ENCODE measurements at places on chromosomes 2 and 18. TPM values are rescaled to one million over a fixed set of nuclear protein-coding genes. Genes with fewer than 3 reads are reported as not detected.

RMDN2 gene
- total RNA-seq: 1.8 TPM

GRCh38 chr2:105881286-105882136, 136.8 kb downstream of the NCK2 start:
- H3K4me1 ChIP-seq: no peaks in the 10 kb centered on the region
- no peak overlapping the region for H3K4me3 ChIP-seq
- no peak overlapping the region for H3K27ac ChIP-seq
- DNase-seq: no peak
- no peaks in the 10 kb centered on the region for H3K27me3 ChIP-seq

DNA sequence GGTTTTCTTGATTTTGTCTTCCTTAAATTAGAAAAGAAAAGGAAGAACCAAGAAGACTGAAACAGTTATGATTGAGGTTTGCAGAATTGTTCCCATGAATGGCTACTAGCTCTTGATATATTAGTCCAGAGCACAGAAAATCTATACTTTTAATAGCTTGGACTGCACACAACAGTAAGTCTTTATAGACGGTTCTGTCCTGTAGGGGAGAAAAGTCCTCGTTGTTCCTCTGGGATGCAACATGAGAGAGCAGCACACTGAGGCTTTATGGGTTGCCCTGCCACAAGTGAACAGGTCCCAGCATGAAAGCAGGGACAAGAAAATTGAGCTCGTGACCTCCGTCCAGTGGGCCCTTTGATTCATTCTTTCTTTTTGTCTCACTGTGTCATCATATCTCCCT, 41.5 kb downstream of the RAB31 start:
- no peaks in the 10 kb centered on the region for H3K27me3 ChIP-seq
- no peak overlapping the region for H3K27ac ChIP-seq
- H3K4me3 ChIP-seq: no peak overlapping the region

- H3K36me3 ChIP-seq: no peaks in the 10 kb centered on the region
- H3K27ac ChIP-seq: no peak overlapping the region
- no peaks in the 10 kb centered on the region for H3K27me3 ChIP-seq
- H3K4me1 ChIP-seq: peaks cover 9% of the 10 kb centered on the region
- DNase-seq: no peak
- no peak overlapping the region for H3K4me3 ChIP-seq
Observed at GRCh38 chr18:62767321-62767720, 52.0 kb downstream of the PHLPP1 start.

- no peaks in the 10 kb centered on the region for H3K27me3 ChIP-seq
- no peaks in the 10 kb centered on the region for H3K4me1 ChIP-seq
- H3K27ac ChIP-seq: no peak overlapping the region
- DNase-seq: no peak
- no peaks in the 10 kb centered on the region for H3K36me3 ChIP-seq
Observed at GRCh38 chr2:10228611-10229365, 73.9 kb upstream of the HPCAL1 start.

DNA sequence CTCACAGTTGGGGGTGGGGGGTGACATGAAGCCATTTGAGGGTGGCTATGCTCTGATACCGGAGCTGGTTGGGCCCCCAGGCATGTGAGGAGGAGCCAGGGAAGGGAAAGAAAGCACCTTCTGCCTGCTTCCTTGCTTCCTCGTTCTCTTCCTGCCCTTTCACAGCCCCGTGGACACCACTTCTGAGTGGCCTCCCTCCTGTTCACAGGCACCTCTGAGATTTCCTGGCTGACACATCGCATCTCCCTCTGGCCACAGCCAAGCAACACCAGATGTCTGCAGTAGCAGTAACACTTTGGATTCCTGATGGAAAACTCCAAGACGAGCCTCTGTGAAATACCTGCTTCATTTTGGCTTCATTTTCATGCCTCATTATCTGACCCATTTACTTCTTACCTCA, 64.7 kb upstream of the ST3GAL5 start:
- DNase-seq: no peak
- no peaks in the 10 kb centered on the region for H3K27me3 ChIP-seq
- no peak overlapping the region for H3K27ac ChIP-seq
- no peaks in the 10 kb centered on the region for H3K36me3 ChIP-seq
- no peak overlapping the region for H3K4me3 ChIP-seq

- H3K4me1 ChIP-seq: no peaks in the 10 kb centered on the region
- no peaks in the 10 kb centered on the region for H3K27me3 ChIP-seq
- DNase-seq: no peak
- no peak overlapping the region for H3K4me3 ChIP-seq
- H3K36me3 ChIP-seq: no peaks in the 10 kb centered on the region
- H3K27ac ChIP-seq: no peak overlapping the region
Observed at GRCh38 chr2:5664278-5664681, 27.9 kb upstream of the SOX11 start.

Measured in endothelial cell of umbilical vein (primary cell).